ENCODE measurements at places on chromosomes 5 and 9.

GRCh38 chr5:136766456-136766855 lies 401.1 kb upstream of the TRPC7 start:
- no peak for DNase-seq

DNA sequence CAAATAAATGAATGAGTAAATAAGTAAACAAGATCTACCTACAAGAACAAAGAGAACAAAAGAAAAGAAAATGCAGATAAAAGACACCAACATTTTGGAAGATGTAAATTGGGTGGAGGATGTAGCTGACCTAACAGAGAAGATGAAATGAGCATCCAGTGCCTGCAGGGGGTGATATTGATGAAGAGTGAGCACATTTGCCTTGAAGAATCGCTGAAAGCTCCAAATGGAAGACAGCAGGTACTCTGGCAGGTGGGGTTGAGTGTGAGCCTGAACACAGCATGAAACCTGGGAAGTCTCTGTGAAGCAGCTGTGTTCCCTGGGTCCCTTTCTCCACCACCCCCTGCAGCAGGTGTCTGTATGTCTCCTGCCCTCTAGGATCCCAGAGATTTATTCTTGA lies 125.6 kb downstream of the NXNL2 start:
- DNase-seq = no peak

DNA sequence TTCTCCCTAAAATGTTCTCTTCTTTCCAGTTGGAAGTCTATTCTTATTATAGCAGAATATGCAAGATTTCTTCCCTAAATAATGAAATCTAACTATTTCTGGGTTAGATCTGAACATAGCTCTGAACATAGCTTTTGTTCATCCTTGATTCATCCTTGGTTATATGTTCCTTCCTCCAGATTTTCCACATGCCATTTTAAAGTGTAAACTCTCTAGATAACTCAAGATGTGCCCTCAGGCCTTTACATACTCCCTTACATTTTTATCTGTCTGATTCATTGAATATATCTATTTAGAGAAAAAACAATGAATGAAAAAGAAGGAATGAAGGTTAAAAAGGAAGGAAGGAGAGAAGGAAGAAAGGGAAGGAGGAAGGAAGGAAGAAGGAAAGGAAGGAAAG lies 100.9 kb downstream of the FBXO38 start:
- DNase-seq = no peak

GRCh38 chr9:128096616-128097536 lies 28.8 kb downstream of the SLC25A25 start:
- no peak for DNase-seq

DNA sequence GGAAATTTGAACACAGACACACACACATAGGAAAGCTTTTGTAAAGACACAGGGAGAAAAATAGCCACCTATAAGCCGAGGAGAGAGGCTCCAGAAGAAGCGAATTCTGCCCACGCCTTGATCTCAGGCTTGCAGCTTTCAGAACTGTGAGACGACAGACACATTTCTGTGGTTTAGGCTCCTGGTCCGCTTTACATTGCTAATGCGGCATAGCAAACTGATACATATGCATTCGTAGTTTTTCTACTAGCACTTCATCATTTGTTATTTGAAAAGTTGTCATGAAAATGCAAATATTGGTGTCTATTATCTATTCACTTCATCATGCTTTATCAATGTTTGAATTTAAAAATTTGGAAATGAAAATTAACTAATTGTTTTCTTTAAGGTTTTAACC lies 674.9 kb downstream of the SEMA5A start:
- DNase-seq = no peak

GRCh38 chr5:132012371-132013005 lies 1.0 kb upstream of the ACSL6 start:
- DNase-seq = no peak

GRCh38 chr5:133847886-133848285 lies 120.5 kb downstream of the C5orf15 start:
- no peak for DNase-seq

GRCh38 chr9:726005-726404 lies 115.5 kb upstream of the DMRT1 start:
- no peak for DNase-seq

- DNase-seq = no peak
Measured at GRCh38 chr5:10653751-10654400, 90.0 kb downstream of the ANKRD33B start.

GRCh38 chr9:84812847-84813246 lies 143.3 kb downstream of the NTRK2 start:
- no peak for DNase-seq

DNA sequence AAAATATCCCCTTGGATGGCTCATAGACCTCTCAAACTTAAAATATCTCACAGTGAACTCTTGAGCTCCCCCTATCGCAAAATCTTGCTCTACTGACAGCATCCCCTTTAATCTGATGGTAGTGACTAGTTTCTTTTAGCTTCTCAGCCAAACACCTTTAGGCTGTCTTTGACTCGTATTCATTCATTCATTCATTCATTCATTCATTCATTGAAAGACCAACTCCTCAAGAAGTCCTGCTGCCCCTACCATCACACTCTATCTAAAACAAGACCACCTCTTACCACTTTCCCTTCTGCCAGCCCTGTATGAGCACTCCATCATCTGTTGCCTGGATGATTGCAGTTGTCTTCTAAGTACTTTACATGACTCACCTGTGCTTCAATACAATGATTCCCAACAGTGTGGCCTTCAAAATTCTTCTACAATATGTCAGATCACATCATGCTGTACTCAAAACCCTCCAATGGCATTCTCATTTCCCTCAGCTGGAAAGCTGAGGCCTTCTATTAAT lies 46.8 kb downstream of the ITGA2 start:
- DNase-seq = no peak

GRCh38 chr5:79416499-79416898 lies 97.4 kb downstream of the HOMER1 start:
- no peak for DNase-seq

GRCh38 chr5:29697785-29698414 lies 1495.6 kb upstream of the CDH6 start:
- no peak for DNase-seq

DNA sequence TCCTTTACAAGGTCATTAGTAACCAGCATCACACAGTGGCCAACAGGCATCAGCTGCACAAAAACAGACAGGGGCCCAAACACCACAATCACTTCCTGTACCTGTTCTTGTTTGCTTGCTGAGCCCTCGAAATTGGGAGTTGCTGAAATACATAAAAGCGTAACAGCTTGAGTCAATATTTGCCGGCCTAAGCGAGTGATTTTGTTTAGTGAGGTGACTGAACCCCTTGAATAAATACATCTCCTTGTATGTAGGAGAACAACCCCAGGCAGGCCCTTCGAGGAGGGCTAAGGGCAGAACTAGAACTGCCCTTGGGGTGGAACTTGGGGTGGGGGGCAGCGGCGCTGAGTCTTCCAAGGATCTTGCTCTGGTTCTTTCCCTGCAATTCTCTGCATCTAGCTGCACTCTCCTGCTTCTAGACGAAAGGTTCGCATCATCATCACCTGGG lies 502.5 kb downstream of the RASEF start:
- DNase-seq = no peak

DNA sequence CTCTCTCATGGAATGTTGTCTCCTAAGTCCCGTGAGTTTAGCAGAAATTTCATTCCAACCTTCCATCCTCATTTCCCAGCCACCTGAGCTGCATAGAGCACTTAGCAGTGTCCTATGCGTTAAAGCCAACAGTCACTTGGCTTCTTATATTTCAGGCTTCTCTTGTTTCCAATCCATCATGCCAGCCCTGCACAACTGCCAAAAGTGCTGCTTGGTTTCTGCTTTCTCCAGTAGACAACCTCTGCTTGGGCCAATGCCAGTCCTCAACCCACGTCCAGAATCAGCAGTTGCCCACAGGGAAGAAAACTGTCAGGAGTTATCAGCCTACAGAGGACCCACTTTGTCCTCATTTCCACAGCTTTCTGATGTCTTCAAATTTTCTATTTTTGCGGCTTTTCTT lies 42.5 kb downstream of the KCNIP1 start:
- no peak for DNase-seq

DNA sequence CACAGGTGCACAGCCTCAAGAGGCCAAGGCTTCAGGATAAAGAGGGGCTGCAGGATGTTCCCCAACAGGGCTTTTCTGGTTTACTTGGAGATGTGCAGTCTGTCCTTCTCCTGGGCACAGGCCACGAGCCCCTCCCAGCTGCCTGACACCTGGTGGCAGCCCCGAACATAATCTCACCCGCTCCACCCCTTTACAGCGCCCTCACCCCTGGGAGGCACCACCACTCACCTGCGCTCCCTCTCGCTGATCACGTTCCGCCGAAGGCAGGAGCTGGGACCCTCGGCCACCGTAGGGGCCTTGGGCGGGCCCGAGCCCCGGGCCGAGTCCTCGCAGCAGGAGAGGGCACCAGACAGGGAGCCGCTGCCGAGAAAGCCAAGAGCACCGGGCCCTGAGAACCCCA lies 514 bp downstream of the SOHLH1 start:
- DNase-seq = no peak

DNA sequence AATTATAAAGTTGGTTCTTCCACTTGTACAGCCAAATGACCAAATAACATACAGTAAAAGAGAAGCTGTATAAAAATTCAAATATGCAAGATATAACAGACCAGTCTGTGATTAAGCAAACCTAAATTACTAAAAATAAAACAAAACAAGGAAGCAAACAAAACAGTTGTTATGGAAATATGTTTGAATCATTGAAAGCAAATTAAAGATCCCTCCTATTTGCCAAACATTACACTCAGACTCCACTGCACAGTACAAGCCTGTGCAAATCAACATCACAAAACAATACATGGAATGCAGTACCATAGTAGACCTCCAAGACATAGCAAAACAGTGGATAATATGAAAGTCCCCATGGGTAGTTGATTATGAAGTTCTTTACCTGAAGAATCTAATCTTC lies 288.1 kb upstream of the PTGER4 start:
- DNase-seq = no peak

DNA sequence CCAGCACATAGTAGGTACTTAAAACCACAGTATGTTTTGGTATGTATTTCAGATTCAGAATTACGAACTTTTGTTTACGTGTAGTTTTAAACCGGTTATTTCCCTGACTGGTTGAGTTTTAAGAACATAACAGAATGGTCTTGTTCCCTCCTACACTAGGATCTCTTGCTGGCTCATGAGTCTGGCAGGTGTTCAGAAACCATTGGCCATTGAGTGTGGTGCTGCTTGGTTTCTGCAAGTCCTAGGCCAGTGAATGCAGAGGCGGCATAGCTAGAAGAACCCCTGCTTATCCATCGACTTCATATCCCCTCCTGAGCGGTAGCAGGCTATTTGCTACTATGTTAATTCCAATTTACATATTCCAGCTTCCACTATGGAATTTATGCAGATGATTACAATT lies 65.6 kb downstream of the GPR21 start:
- no peak for DNase-seq

- DNase-seq = no peak
Measured at GRCh38 chr9:95193067-95193466, 124.4 kb downstream of the FANCC start.

DNA sequence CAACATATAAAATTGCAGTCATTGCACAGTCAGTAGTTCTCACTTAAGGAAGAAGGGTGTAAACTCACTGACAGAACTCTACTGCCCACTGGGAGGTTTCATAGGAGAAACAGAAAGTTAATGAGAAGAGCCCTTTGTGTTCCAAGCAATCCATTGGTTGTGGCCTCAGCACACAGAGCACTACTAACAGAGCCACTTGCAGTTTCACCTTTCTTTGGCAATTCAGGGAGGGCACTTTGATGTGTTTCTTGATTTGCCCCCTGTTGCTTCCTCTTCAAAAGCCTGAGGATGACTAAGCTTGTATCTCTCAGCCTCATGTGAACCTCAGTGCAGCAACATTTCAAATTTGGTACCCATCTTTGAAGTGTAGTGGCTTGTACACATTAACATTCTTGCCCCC lies 409.4 kb downstream of the DMRTA1 start:
- no peak for DNase-seq

DNA sequence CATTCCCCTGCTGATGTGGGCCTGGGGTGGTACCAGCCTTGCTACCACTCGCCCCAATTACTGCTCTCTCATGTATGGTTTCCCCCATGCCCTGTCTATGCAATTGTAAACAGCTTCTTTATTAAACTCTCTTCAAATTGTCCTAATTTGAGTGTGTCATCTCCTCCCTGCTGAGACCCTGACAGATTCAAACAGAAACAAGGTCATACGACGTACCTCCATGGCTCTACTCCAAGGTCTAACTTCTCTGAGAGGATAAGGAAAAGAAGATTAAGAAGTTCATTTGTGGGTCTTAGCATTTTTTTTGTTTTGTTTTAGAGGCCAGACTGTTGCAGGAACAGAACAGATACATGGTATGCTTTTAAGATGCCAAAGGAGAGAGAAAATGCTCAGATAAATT lies 38.0 kb downstream of the ABITRAM start:
- DNase-seq = no peak

DNA sequence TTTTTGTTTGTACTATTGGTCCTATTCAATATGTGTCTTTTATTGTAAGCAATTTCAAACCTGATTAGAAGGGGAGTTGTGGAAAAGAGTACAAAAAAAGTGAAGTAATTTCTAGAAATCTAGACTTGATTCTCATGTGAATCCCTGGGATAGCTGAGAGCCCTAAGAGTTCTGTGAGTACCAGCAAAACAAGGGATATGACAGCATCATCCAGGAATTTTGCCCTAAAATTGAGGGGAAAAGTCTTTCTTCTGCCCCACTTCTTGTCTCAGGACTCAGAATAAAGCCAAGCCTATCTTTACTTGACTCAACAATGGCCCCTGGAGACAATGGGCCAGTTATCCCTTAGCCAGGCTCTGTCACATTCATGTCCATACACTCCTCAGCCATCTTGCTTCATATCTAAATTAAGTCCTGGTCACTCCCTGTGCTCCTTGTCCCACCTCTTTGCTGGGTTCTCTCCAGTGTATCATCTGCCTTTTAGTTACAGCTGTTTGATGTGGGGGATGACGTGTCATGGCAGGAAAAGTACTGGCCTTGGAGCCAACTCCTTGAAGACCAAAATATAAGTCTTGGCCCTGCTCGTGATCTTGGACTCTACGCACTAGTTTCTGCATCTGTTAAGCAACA lies 81.2 kb downstream of the ADAMTS12 start:
- DNase-seq = no peak

DNA sequence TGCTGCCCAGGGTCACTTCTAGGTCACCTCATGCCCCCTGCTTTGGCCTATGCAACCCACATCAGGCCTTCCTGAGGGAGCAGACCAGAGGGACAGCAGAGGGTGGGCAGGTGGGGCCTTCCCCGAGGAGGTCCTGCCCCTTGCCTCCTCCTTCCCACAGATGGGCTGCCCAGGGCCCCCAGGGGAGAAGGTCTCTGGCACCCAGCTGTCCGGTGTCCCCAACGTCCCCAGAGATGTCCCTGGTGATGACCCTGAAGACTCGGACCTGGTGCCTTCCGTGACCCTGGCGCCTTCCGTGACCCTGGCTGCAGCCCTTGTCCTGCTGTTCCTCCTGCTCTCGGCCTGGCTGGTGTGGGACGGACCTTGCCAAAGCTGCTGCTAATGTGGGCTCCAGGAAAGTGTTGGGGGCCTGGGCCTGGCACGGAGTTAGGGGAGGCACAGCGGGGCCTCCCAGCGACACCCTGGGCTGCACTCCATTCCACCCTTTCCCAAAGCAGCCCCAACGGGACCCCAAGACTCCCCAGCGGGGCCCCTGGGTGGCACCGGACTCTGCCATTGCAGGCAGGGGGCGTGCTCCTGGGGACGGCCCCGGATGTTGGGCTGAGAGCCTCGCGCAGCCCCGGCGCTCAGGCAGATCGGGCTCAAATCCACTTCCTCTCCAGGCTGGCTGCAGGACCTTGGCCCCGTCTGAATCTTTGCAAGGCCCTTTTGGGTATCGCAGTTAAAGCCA lies 6.8 kb upstream of the SLC2A6 start:
- no peak for DNase-seq

GRCh38 chr5:5005353-5005752 lies 134.8 kb upstream of the ADAMTS16 start:
- no peak for DNase-seq

GRCh38 chr9:86193088-86193487 lies 66.4 kb downstream of the C9orf153 start:
- no peak for DNase-seq

All from substantia nigra (tissue), 51 donors.